ENCODE measurements at places on chromosomes 4 and X. TPM values are rescaled to one million over a fixed set of nuclear protein-coding genes. Genes with fewer than 3 reads are reported as not detected.

The FAM47A gene
- total RNA-seq = not detected

The MAOA gene
- 106 TPM for total RNA-seq

The CHIC2 gene
- 3.9 TPM for total RNA-seq

The CT45A2 gene
- total RNA-seq = not detected

The ASB9 gene
- total RNA-seq = 1.5 TPM

The TDO2 gene
- 1.4 TPM for total RNA-seq

The KLF8 gene
- 0.88 TPM for total RNA-seq

The CPLX1 gene
- 0.51 TPM for total RNA-seq

The RPS6KA6 gene
- total RNA-seq = 0.98 TPM

The SHOX gene
- not detected for total RNA-seq

The PRSS12 gene
- total RNA-seq = 12.9 TPM

Data from pancreas (tissue), 10 donors.